ENCODE measurements at places on chromosomes 6 and 20. TPM values are rescaled to one million over a fixed set of nuclear protein-coding genes. Genes with fewer than 3 reads are reported as not detected.

The AKAP12 gene
- 1.3 TPM for polyA plus RNA-seq

The PI16 gene
- 2.7 TPM for polyA plus RNA-seq

The LPIN3 gene
- 26.4 TPM for polyA plus RNA-seq

The TASP1 gene
- 4.9 TPM for polyA plus RNA-seq

The LPA gene
- 0.08 TPM for polyA plus RNA-seq

The MPIG6B gene
- 0.49 TPM for polyA plus RNA-seq

The ENPP5 gene
- polyA plus RNA-seq: 0.35 TPM

The CPNE5 gene
- 0.73 TPM for polyA plus RNA-seq

The NKX2-4 gene
- polyA plus RNA-seq: not detected

The EEF1A2 gene
- polyA plus RNA-seq: 7.3 TPM

The RIPOR3 gene
- polyA plus RNA-seq: 2.6 TPM
